ENCODE measurements at places on chromosomes 12 and 14. TPM values are rescaled to one million over a fixed set of nuclear protein-coding genes. Genes with fewer than 3 reads are reported as not detected.

DNA sequence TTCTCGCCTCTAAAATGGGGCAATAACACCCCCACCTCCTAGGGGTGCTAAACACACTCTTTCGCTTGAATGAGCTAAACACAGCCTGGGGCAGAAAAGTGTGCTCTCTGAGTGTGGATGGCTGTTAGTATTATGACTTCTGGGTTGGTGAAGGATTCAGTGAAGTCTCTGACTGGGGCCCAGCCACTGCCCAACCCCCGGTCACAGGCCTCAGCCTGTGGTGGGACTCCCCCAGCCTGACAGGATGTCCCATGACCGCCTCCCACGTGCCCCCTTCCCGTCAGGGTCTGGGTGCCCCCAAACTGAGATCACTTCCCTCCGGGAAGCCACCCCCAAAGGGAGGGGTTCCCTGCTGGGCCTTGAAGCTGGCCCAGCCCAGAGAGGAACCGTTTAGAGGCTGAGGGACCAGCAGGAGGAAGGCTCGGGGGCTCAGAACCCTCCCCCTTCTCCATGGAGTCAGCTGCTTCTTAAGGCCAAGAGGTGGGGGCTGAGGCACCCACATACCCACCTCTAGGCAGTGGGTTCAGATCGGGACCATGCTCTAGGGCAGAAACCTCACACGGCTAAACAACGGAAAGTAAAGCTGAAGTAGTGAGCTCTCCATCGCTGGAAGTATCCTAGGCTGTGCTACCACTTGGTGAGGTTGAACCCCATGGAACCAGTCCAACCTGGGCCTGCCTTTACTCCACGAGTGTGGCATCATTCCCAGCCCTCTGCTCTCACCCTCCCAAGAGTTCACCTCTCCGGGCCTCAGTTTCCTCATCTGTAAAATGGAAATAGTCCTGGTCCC lies 13.8 kb downstream of the DTX1 start:
- DNase-seq, result no peak

- no peak for DNase-seq
These were observed 98.6 kb downstream of the NT5DC3 start for GRCh38 chr12:103742349-103742932.

DNA sequence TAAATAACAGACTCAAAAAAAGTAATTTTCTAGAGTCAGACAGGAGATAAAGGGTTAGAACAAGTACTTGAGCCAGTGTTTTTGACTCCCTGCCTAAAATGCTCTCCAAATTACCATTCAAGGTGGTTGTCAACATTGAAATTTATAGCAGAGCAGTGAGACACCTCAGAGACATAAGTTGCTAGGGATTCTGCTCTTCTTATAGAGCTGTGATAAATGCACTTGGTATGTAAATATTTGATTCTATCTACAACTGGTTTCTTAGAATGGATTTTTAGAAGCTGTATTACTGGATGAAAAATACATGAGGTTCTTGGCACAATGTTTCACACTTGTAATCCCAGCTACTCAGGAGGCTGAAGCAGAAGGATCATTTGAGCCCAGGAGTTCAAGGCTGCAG lies 83.9 kb upstream of the OSBPL8 start:
- DNase-seq, result no peak

- DNase-seq, result no peak
These were observed 133.6 kb upstream of the VRK1 start for GRCh38 chr14:96663491-96664067.

DNA sequence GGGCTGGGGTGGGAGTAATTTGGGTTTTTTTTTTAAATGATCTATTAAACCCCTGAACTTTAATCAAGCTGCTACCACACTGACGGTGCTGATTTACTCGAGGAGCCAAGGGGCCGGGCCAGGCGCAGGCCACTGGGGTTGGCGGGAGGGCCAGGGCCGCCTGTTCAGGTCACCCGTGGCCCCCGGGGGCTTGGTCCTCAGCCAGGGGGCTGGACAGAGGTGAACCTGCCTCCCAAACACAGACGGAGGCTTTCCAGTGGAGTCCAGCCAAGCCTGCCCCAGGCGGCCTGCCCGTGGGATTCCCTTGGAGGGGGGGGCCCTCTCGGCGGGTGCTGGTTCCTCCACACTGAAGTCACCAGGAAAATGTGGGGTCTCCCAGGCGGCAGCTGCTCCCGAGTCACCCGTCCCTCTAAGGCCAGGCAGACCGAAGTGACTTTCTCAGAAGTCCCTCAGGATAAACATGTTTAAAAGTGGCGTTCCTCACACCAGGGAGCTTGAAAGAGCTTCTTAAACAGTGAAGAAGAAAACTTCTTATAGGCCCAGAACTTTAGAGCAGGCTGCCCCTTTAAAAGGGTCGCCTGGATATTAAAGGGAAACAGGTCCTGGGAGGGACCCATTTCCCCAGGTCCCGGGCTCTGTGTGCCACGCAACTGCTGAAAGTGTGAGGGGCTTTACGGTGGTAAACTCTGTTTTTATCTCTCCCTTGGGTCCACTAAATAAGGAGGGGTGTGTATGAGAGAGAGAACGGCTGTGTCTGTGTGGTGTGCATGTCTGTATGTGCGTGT lies 167.2 kb upstream of the GSC start:
- no peak for DNase-seq

DNA sequence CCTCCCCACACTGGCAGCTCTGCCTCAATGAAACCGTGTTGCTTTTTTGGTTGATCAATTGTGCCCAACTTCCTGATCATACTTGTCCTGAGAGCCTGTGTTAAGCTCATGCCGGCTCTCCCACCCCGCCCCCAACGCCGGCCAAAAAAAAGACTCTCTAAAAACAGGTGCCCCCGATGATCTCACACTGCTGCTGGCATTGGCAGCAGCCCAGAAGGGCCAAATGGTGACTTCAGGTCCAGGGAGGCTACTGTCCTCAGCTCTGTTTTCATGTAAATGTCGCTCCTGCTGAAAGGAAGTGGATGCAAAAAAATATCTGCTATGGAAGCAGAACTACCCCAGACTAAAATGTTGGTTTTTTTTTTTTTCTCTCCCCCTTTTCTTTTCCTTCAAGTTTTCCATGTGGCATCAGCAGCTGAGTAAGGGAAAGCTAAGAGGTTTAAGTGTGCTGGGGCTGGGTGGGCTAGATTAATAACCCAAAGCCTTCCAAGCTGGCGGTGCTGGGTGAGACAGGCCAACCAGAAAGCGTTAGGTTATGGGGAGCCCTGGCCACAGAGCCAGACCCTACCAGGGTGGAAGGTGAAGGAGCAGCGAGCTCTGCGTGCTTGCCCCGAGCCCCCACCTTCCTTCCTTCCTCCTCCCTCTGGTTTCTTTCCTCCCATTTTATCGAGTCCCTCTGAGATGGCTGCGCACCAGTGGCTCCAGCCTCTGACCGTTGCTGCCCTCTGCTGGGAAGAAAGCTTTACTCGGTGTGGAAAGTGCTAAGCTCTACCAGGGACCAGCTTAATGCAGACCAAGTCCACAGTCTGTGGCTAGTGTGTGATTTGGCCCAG lies 396.1 kb downstream of the NRXN3 start:
- DNase-seq, result peak; percentile 26

- no peak for DNase-seq
These were observed 50.5 kb downstream of the ANO4 start for GRCh38 chr12:100845095-100845494.

Gene OXA1L
- 143 TPM for total RNA-seq

Gene TGM1
- 4.9 TPM for total RNA-seq

Gene MANSC1
- 0.63 TPM for total RNA-seq
